Suppressor macrophage (primary cell): ENCODE measurements at places on chromosomes 1 and 21.

DNA sequence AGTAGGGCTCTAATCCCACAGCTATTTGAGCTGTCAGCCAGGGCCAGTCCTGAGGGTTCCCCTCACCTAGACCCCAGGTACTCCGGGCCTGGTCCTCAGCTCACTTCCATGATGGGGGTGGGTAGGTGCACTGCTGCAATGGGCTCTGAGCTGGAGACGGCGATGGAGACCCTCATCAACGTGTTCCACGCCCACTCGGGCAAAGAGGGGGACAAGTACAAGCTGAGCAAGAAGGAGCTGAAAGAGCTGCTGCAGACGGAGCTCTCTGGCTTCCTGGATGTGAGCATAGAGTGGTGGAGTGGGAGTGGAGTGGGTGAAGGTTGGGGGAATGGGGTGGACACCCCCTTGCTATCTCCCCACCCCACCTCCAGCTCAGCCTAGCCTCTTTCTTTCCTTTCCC, 2.1 kb downstream of the S100A1 start:
- DNase-seq = no peak

DNA sequence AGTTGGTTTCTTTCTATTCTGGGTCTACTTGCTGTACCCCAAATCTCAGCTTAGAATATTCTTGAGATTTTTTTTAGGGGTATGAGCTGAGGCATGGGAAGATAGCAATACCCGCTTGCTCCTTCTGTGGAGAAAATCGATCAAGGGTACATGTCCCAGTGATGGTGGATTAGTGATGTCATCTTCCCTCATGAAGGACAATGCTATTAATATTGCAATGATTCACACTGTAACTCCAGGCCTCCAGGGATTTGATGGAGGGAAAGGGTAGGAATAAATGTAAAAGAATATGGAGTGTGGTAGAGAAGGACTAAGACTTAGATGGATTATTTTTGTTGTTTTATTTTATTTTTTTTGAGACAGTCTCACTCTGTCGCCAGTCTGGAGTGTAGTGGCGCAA, 47.4 kb downstream of the XCL1 start:
- no peak for DNase-seq

- DNase-seq = no peak
Measured at GRCh38 chr1:199821029-199821779, 206.3 kb upstream of the NR5A2 start.

DNA sequence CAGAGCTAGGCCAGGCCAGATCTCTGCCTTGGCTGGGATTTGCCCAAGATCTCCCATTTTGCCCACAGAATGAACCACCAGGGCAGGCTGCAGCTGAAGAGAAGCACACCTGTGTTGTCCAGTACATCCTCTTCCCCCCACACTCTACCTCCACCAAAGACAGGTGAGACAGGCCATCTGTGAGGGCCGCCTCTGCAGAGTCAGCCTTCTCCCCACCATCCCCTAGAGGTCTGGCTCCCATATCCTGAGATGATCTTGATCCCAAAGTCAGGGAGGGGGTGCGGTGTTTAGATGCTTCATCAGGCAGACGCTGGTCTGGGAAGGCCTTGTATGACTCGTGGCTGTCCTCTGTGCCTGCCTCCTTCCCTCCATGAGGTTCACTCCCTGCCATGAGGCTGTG, 28.7 kb downstream of the HYI start:
- no peak for DNase-seq

DNA sequence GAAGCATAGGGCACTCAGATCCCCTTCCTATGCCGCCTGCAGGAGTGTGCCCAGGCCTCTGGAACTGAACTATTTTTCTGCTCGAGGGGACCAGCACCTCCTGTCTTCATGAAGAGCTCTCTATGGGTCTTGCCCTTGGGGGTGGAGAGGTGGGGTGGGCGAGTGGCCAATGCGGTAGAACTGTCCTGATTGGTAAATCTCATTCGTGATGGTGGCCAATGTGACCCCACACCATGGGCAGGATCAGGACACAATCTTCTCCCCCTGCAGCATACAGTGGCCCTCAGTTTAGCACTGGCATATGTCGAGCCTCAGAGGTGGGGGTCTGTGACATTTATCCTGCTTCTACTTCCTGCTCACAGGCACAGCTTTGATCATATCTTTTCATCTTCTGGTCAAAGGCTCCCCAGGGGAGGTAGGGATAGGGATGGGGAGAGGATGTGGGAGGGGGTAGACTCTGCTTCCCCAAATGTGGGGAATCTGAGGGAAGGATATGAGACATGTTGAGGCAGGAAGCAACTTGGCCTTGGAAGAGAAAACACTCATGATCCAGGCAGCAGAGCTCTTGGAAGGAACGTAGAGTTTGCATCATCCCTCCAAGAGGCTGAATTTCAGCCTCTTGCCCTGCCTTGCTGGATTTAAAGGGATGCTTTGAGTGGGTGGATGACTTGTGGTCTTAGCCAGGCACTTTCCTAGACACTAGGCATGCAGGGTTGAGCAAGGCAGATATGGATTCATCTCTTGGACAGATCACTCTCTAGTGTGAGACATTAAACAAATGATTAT, 81.8 kb downstream of the LAMC2 start:
- DNase-seq = peak; percentile 53

DNA sequence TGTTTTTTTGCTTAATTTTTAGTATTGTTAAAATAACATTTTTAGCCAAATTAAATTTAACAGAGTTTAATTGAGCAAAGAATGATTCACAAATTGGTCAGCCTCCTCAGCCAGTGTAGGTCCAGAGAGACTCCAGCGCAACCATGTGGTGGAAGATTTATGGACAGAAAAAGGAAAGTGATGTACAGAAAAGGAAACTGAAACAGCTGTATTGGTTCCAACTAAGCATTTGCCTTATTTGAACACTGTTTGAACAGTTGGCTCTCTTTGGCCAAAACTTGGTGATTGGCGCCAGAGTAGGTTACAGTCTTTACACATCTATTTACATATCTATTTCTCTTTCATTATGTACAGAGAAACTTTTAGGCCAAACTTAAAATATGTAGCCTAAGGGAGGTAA, 19.4 kb downstream of the RPS6KC1 start:
- peak; percentile 57 for DNase-seq

DNA sequence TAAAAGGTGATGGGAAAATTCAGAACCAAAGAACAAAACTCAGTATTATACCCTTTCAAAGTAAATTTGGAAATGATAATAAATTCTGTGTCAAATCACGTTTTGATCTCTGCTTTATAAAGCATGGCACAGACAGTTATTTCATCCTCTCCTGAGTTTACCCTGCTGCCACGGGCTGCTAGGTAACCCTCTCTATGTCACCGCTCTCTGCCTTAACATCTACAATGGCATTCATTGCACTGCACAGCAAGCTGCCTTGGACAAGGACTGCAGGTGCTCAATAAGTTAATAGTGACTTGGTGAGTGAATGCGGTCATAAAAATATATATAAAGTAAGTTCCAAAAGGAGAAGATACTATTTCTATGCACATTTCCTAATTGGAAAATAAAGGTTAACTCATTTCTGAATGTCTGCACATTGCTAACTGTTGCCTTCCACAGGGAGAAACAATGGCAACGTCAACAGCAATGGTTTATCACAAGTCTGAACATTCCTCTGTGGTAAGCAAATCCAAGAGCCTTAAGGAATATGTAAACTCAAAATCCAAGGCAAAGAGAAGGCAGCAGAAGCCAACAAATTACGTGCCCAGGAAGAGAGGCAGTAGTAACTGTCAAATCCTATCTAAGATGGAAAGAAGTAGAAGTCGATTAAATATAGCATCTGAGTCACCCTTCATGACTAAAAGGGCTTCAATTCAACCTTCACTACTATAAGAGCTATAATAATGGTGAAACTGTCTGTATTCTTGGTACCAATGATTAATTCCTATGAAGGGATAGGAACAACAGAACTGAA, 19.4 kb downstream of the FYB2 start:
- no peak for DNase-seq

- no peak for DNase-seq
Measured at GRCh38 chr21:39319814-39320332, 6.4 kb upstream of the BRWD1 start.

GRCh38 chr21:32278103-32278502, 746 bp downstream of the MIS18A start:
- no peak for DNase-seq

DNA sequence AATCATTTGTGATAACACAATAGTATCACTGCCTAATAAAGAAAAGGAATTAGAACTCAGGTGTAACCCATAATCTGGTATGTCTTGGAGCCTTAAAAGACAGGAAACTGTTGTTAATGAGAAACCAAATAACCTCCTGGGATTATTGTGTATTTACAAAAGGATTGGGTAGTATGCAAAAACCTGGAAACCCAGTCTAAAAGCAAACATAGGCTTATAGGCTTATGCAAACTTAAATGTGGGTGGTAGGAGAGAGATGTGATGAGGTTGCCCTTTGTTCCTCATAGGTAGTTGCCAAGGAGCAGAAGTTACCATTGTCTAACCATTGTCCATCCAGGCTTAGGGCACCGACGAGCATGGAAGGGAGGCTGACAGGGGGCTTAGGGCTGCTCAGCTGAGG, 165.8 kb downstream of the AK5 start:
- DNase-seq = no peak

DNA sequence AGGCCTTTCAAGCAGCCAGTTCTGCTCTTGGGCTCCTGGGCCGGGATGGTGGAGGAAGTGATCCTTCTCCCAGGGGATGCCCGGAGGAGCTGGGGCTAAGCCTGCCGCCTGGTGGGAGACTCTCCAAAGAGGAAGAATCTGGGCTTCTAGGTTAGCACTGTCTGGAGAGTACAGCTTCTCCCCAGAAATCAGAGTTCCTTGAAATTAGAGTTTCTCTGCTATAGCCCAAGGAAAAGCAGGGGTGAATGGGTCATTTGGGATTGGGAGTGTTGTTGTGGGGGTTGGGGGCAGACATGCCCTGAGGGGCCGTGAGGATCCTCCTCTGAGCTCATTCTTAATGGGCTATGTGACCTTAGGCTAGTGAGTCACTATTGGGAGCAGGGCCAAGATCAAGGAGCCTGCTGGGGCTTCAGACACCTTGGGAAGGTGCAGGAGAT, 6.5 kb downstream of the LGR6 start:
- DNase-seq = no peak

GRCh38 chr1:1371746-1372711, 3.0 kb downstream of the AURKAIP1 start:
- DNase-seq = peak; percentile 79

DNA sequence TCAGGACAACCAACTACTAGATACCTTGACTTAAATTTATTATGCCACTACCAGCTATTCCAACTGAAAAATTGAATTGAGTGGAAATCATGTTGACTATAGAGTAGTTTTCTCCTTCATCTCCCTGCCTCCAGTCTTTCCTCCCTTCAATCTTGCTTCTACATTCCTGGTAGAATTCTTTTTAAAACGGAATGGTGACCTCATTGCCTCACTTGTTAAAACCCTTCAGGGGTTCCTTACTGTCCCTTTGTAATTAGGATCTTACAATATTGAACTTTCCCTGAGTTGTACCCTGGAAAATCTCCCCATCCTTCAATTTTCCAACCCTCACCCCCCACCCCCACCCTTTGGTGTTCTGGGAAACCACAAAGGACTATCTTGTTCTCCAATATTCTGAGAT, 82.8 kb upstream of the ZNF326 start:
- no peak for DNase-seq

DNA sequence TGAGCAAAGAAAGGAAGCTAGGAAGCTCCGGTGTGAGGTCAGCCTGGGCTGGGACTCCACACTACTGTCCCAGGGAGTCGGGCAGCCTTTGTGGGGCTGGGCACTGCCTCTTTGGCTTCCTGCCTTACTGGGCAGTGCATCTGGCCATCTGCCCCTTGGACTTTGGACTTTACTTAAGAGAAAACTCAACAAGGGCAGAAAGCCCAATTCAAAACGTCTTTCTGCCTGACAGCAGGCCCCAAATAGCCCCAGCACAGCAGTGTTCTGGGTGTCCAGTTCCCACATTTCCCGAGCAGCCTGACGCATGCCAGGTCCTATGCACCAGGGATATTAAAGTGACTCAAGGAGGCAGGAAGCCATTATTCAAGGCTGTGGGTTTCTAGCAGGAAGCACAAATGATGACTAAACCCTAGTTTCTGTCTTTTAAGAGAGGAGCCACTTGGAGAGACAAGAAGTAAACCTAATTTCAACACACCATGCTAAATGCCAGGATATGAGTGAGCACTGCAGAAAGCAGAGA, 37.9 kb upstream of the EDEM3 start:
- DNase-seq = peak; percentile 97

- DNase-seq = no peak
Measured at GRCh38 chr21:27209546-27209945, 242.7 kb upstream of the ADAMTS5 start.

DNA sequence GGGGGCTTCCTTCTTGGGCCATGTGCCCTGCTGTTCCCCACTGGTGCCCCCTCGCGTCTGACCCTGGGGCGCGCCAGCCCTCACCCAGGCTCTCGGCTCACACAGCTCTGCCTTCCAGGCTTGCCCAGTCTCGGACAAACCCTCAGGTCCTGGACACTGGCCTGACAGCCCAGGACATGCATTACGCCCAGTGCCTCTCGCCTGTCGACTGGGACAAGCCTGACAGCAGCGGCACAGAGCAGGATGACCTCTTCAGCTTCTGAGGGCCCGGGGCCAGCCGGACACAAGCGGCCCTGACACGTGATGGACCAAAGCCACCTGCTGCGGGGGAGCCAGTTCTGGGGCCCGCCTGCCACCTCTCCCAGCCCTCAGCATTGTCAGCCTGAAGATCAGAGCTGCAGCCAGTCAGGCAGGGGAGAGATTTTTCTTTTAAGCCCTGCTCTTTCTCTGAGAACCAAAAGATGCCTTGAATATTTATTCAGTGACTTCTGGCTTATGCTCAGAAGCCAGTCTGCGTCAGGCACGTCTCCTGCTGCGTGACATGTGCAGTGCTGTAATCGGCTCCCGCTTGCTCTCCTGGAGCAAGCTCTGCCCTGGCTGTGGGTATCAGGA, 23.4 kb downstream of the LDLRAP1 start:
- DNase-seq = no peak

GRCh38 chr1:165828103-165828668, 772 bp downstream of the UCK2 start:
- DNase-seq = peak; percentile 69

DNA sequence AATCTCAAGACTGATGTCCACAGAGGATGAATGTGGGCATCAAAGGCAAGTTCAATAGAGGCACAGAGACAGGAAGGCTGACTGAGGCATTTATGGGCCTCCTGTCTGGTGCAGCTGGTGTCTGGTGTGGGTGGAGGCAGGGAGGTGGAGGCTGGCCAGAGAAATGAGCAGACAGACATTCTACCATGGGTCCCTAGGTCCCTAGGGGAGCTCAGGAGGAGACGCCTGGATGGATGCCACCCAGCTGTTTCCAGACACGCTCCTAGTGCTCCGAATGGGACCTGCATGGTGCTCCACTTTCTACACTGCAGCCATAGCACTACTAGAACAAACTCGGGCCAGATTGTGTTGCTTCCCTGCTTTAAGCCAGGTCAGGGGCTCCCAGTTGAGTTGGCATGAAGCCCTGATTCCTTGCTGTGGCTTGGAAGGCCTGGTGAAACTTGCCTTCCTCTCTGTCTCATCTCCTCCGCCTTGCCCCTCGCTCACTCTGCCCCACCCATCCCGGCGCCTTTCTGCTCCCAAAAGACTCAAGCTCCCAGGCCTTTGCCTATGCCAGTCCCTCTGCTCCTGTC, 25.3 kb downstream of the PADI2 start:
- no peak for DNase-seq
